ENCODE measurements at places on chromosomes 7 and 10.
A peak's percentile ranks its signal among the peaks of the same experiment; 100 is the strongest.

DNA sequence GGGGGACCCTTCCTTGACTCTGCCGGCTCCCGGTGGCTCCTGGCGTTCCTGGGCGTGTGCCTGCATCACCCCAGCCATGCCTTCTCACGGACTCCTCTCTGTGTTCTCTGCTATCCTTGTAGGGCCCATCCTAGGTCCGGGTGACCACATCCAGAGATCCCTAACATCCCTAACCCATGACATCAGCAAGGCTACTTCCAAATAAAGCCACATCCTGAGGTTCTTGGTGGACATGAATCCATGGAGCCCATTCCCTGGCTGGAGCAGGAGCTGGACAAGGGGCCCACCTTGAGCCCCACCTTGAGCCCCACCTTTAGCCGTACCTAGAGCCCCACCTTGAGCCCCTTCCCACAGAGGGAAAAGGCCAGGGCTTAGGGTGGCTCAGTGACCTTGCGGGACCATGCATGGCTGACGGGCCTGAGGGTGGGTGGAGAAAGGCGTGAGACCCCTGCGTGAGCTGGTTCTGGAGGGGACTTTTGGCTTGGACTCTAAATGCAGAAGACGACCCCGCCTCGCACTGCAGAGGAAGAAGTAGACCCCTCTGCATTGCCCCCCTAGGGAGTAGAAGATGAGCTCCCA, 58.5 kb upstream of the INPP5A start:
- no peak for DNase-seq

DNA sequence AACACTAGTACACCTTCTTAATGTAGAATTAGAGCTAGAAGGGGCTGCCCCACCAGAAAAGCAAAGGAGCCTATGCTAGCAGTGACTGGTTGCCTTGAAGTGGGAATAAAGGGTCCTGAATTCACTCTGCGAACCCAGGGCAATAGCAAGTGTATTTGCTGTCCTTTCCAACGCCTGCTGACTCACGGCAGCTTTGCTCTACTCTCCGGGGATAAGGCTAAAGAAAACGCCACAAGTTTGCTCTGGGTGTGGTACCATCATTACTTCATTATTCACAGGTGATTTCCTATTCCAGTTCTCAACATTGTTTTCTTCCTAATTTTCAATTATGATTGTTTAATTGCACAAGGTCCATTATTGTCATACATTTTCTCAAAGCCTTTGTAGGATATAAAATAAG, 220.5 kb upstream of the AOAH start:
- no peak for DNase-seq

DNA sequence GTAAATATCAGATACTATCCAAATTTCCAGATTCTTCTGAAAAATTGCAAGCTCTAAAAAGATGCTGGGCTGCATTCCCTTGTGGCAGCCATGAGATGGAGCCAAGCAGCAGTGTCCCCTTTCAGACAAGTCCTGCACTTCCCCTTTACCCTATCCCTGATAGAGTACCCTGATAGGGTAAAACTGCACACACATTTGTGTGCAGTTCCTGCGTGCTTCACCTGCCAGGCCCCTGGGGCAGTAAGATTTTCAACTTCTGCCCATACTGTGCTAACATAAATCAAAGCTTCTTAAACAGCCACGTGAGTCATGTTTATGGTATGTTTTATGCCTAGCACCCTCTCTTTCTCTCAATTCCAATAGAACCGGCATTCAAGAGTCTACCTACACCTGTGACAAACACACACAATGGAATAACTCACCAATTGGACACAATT, 52.2 kb downstream of the IFIT5 start:
- DNase-seq, result no peak

DNA sequence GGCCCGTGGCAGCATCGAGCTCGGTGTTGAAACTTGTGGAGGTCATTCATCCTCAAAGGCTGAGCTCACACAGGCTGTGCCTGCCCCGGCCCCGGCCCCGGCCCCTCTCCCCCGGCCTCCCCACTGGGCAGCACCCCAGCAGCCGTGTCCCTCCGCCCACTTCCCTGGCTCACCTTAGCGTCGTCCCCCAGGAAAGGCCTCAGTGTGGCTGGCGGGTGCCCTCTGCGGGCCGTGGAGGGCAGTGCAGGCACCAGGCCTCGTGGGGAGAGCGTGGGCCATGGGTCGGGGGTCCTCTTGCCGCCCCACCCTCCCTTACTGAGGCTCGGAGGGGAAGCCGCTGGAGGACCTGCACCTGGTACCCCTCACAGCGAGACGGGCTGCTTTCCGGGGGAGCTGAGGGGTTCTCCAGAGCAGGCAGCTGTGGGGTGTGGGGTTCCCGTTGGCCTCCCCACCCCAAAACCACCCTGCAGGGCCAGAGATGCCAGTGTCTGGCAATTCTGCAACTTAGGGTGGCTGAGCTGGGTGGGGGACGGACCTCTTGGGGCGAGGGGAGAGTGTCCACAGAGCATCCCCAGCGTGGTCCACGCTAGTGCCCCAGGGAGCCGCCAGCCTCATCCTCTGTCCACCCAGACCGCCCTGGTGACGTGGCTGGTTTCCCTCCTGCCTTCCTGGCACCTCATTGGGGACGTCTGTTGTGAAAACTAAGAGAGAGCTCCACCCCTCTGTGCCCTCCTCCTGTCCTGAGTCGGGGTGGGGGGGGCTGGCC, 44.2 kb upstream of the DPYSL4 start:
- peak; percentile 64 for DNase-seq

DNA sequence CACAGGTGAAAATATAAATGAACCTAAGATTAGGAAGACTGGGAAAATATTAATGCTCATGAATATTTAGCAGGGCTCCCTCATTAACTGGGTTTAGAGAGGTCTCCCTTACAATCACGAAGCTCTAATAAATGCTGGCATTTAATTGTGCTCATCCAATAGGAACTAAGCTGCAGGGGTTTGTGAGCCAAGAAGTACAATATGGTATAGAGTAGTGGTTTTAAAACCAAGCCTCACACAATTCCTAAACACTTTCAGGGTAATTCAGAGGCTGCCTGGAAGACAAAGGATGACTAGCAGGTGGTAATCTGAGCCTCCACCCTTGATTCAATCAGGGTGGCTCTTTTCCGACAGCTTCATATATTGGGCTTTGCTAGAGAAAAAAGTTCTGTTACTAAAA, 103.3 kb downstream of the GPAM start:
- DNase-seq, result no peak

GRCh38 chr10:49762566-49762877, 399 bp upstream of the OGDHL start:
- no peak for DNase-seq

DNA sequence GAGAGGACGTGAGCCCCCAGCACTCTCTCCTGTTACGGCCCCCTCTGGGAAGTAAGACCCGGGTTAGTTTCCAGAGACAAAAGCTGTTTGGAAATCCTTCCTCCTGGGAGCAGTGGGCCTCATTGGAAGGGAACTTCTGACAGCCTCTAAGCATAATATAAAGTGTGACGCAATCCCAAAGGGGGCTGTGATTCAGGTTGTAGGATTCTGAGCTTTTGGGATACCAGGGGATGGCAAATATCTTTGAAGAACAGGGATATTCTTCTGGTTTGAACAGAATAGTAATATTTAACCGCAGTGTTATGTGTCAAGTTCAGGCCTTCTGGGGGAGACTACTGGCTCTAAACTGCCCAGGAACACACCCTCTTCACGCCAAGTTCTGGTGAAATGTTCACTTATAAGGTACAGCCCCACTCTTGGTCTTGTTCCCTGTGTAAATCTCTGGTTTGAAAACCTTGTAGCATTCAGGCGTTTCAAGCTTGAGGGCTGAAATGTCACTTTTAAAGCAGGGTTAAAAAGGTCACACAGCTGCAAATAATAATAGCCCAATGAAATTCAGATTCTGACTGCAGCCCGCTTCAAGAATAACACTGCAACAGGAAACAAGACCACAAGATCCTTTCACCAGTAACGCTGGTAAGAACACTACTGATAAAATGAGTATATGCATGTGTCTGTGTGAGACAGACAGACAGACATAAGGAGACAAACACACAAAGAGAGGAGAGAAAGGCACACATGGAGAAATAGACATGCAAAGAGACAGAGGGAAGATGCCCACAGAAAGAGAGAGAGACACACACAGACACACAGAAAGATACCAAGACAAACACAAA, 69.0 kb downstream of the CREB5 start:
- peak; percentile 1 for DNase-seq

DNA sequence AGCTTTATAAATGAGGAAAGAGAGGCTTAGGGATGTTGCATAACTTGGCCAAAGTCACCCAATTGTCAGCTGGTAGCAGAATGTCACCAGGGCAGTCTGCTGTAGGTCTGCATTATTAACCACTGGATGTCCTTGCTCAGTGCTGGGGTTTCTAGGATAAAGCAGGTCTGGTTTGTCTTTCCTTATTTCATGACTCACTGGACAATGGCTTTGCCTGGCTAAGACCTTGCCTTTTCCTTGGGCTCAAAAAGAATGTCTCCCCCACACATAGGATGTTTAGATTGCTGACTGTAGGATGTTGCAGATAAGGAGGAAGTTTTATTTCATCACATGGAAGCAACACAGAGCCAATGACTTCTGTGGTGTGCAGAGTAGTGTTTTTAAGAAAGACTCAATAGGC, 29.4 kb downstream of the WDFY4 start:
- no peak for DNase-seq

GRCh38 chr10:125473143-125473793, 209.7 kb downstream of the TEX36 start:
- no peak for DNase-seq

DNA sequence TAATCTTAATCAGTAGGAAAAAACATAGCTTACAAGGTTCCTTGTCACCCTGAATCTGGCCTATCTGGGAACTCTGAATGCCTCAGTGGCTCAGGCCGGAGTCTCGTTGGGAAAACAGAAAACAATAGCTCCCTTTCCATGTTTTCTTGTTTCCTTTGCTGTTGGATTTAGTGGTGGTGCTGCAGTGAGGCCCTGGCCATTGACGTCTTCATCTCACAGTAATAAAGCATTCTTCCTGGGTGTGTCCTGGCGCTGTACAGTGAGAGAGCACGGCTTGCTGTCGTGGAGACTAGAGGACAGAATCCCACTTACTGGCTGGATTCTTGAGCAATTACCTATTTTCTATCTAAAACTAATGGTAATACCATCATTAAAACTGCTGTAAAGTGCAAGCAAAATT, 1.3 kb upstream of the SPOCK2 start:
- DNase-seq, result no peak

GRCh38 chr7:74318043-74318442, 28.8 kb downstream of the CLIP2 start:
- no peak for DNase-seq

- DNase-seq, result peak; percentile 90
Measured at GRCh38 chr10:119516381-119517234, 25.9 kb downstream of the RGS10 start.

- DNase-seq, result no peak
Measured at GRCh38 chr7:110076194-110076593, 1014.7 kb upstream of the LRRN3 start.

DNA sequence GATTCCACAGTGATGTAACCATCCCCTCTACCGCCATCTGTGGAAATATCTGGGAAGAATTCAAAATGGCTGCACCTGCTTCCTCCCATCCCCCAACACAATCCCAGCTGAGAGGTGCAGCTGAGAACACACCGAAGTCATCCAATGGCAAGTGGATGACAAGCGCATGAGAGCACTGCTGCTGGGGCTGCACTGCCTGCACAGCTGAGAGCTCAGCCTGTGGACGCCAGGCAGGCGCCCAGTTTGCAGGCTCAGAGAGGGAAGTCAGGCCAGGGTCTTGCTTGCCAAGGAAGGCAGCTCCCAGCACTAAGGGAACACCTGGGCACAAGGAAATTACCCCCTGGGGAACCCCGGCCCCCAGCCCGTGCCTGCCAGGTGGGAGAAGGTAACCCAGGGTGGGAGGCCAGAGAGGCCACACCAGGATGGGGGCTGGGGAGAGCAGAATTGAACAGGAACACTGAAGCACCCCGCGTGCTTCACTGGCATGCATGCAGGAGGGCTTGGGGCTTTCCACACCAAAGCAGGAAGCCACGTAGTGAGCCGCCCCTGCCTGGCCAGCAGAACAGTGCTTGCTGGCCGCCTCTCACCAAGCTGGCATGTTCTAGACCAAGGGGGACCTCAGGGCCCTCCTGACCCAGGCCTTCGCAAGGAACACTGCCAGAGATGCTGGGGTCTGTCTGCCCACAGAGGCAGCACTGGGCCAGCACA, 46.2 kb downstream of the FAM53B start:
- no peak for DNase-seq

DNA sequence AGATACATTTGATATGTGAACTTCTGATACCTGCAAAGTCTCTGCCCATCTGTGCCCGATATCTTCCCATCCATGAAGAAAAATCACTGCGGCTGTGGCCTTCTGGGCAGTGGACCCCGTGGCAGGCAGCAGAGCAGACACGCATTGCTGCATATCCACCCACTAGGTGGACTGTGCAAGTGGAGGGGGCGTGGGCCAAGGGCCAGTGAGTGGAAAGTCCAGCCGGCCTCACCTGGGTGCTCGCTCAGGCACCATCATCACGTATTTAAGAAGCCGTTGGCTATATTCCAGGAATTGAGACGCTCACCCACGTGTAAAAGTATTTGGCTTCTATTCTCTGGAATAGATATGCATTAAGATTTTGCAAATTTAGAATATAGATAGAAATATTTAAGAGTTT, 30.8 kb upstream of the SLC13A1 start:
- DNase-seq, result no peak

GRCh38 chr7:140977741-140978140, 37.0 kb downstream of the MRPS33 start:
- DNase-seq, result no peak

GRCh38 chr10:112526139-112526538, 79.1 kb downstream of the VTI1A start:
- DNase-seq, result peak; percentile 68

- peak; percentile 84 for DNase-seq
Measured at GRCh38 chr7:139047970-139048369, 12.1 kb upstream of the ZC3HAV1L start.

GRCh38 chr7:2939193-2939885, 95.2 kb upstream of the GNA12 start:
- DNase-seq, result no peak

DNA sequence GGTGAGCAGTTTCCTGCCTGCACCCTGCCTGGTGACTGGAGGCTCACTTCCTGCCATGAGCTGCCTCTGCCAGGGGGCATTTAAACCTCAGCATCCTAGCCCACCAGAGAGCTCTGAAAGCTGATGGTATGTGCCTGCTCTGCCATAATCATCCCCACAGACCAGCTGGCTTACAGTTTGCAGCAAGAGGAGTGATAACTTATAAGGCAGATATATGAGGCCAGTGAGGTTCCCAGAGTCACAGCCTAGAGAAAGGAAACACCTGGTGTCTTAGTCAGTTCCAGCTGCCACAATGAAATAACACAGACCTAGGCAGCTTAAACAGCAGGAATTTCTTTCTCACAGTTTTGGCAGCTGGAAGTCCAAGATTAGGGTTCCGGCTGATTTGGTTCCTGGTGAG, 232.0 kb downstream of the PAXIP1 start:
- no peak for DNase-seq

DNA sequence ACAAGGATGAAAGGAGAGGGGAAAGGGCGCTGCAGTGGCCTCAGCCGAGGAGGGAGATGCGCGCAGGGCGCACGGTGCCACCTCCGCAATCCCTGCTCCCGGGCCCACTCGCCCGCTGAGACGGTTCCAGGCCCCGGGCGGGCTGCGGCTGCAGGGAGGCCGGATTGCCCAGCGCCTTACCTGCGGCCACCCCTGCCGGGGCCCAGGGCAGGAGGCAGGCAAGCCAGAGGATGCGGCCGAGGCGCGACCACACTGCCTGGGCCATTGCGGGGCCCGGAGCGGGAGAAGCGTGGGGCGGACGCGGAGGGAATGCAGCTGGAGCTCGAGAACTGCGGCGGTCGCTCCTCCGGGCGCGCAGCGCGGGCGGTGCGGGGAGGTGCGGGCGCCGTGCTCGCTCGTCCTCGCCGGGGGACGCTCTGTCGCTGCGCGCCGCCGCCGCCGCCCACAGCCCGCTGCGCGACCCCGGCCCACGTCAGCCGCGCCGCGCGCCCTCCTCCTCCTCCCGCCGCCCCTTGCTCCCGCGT, at the start of gene TMEM130:
TSS of gene TMEM130 (minus strand) at position 418 of the 524 bp plus-strand sequence. CDS start at position 265, 153 bp downstream.
- no peak for DNase-seq
